ENCODE measurements at places on chromosomes 7 and 10. TPM values are rescaled to one million over a fixed set of nuclear protein-coding genes. Genes with fewer than 3 reads are reported as not detected.
A peak's percentile ranks its signal among the peaks of the same experiment; 100 is the strongest.

CLCN1 gene
- not detected for total RNA-seq

TMEM196 gene
- total RNA-seq, result not detected

DPP6 gene
- 1.4 TPM for total RNA-seq

BAIAP2L1 gene
- total RNA-seq, result 20.6 TPM

ITIH5 gene
- 0.36 TPM for total RNA-seq

GFRA1 gene
- 4.2 TPM for total RNA-seq

TWIST1 gene
- 2.4 TPM for total RNA-seq

- DNase-seq, result no peak
These were observed 552.4 kb upstream of the MGMT start for GRCh38 chr10:128914681-128915080.

- peak; percentile 15 for DNase-seq
These were observed 304.4 kb upstream of the C7orf33 start for GRCh38 chr7:148286150-148286549.

DNA sequence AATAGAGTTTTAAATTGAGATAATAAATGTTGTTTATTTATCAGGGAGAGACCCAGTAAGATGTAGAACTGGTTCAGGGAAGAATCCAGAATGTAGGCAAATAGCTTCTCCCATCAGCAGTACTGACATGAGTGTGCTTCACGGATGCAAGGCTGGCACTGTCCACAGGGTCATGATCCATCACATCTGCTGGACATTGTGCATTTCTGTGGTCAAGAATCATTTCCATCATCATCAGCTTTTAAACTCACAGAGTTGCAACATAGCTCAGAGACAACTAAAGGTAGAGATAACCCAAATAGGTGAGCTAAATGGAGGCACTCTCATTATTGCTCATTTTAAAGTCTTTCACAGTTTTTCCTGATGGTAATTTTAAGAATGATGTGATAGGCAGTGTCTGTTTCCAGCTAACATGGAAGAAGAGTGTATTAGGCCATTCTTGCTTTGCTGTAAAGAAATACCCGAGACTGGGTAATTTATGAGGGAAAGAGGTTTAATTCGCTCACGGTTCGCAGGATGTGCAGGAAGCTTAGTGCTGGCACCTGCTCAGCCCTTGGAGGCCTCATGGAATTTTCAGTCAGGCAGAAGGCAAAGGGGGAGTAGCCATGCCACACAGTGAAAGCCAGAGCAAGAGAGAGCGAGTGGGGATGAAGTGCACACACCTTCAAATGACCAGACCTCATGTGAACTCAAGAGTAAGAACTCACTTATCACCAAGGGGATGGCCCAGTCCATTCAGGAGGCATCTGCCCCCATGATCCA, 80.8 kb downstream of the INPP5A start:
- DNase-seq, result no peak

GRCh38 chr7:87370660-87371180, 25.3 kb downstream of the CROT start:
- no peak for DNase-seq

DNA sequence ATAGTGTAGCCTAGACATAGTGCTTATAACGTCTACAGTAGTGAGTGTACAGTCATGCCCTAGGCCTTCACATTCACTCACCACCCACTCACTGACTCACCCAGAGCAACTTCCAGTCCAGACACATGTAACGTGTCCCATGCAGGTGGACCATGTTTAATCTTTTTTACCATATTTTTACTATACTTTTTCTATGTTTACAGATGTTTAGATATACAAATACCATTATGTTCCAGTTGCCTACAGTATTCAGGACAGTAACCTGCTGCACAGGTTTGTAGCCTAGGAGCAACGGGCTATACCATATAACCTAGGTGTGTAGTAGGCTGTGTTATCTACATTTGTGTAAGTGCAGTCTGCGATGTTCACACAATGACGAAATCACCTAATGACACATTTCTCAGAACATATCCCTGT, 11.0 kb downstream of the MPP7 start:
- no peak for DNase-seq

DNA sequence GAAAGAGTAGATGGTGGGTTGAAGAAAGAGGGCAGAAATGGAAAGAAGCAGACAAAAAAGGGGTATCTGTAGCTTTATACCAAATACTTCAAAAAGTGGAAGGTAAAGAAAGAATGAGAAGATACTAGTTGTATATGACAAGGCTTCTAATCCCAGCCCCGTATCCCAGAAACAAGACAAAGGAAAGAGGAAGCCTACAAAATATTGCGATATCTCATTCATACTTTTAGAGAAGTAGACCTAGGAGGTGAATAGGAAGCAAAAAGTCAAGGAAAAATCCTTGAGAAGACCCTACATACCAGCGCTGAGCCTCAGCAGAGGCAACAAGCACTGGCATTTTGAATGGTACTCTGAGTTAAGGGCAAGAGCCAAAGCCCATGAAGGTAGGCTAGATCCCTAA, 26.6 kb downstream of the PHTF2 start:
- no peak for DNase-seq

DNA sequence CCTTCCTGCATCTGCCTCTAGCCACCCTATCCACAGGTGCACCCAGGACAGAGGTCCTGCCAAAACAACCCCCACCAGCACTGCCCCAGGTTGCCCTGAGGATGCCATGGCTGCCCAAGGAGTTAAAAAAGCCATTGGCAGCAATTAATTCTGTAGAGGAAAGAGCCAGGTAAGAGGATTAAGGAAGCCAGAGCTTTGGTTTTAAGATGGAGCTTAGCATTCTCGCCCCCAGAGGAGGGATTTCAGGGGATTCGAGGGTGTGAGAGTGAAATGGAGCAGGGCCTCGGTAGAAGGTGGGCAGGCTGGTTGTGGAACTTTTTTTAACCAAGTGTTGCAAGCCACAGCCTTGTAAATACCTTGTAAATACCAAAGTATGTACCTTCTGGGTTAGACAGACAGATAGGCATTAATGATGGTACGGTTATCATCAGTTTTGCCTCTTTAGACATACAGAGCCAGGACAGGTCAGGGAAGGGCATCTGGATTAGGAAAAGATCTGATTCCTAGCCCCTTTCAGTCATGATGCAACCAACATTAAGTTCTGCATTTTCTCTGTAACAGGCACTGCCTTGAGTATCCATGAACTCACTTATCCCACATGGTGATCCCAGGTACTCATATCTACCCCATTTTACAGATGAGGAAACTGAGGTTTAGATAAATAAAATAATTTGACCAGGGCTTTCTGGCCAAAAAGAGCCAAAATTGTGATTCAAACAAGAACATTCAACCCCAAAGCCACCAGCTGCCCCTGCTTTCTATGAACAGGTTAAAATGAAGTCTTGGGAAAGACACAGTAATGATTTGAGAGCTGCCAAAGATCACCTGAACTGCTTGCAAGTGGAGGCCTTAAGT, 120.7 kb upstream of the PPIF start:
- no peak for DNase-seq

- DNase-seq, result peak; percentile 52
These were observed 519 bp downstream of the ITGB8 start for GRCh38 chr7:20330928-20331909.

- DNase-seq, result no peak
These were observed 121.7 kb downstream of the FANK1 start for GRCh38 chr10:126017961-126018560.

GRCh38 chr10:45224219-45224841, 91.1 kb downstream of the OR13A1 start:
- DNase-seq, result no peak

- DNase-seq, result no peak
These were observed 1.8 kb upstream of the PTPRZ1 start for GRCh38 chr7:121871188-121871587.

- no peak for DNase-seq
These were observed 215.5 kb downstream of the PCDH15 start for GRCh38 chr10:54585572-54585971.

GRCh38 chr10:60825520-60825919, 47.2 kb downstream of the CDK1 start:
- no peak for DNase-seq

GRCh38 chr7:85596827-85597226, 410.0 kb upstream of the SEMA3D start:
- no peak for DNase-seq

- no peak for DNase-seq
These were observed 26.4 kb downstream of the MET start for GRCh38 chr7:116698396-116698795.

DNA sequence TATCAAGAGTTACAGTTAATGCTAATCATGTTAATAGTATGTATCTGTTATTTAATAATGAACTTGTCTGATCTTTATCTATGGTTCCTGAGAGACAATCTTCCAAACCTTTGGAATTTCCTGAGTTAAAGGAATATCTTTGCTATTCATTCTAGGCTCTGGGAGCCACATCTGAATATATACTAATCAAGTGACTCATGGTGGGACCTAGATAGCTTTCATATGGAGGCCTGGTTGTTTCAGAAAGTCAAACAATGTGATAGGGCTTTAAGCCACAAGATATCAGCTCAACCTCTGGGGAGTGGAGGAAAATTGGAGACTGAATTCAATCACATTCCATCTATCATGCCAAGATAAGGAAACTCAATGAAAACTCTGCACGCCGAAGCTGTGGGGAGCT, 746.4 kb downstream of the TNS3 start:
- no peak for DNase-seq

Data from endothelial cell (in vitro differentiated cells).